ENCODE measurements at places on chromosomes 7 and 10.

- no peak for DNase-seq
Measured at GRCh38 chr10:3467052-3467951, 294.7 kb upstream of the PITRM1 start.

DNA sequence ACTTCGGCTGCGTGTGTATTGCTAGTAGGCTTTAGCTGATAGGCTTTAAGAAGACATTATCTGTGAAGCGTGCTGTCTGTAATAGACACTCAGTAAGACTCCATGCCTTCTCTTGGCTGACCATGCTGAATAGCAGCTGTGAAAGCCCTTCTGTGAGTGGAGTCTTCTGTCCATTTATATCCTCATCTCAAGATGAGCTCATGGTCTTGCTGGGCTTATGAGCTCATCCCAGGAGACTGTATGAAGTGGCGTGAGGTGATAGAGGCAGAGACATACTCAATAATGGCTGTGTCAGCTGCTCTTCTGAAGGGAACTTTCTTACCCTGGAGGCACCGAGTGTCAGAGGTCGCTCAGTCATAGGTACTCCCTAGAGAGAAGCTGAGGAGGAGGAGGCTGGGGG is 111.5 kb downstream of the SH2D4B start:
- no peak for DNase-seq

GRCh38 chr7:45089341-45089891 is 647 bp upstream of the NACAD start:
- peak; percentile 81 for DNase-seq

- DNase-seq = no peak
Measured at GRCh38 chr7:47489624-47490023, 92.3 kb downstream of the TNS3 start.

DNA sequence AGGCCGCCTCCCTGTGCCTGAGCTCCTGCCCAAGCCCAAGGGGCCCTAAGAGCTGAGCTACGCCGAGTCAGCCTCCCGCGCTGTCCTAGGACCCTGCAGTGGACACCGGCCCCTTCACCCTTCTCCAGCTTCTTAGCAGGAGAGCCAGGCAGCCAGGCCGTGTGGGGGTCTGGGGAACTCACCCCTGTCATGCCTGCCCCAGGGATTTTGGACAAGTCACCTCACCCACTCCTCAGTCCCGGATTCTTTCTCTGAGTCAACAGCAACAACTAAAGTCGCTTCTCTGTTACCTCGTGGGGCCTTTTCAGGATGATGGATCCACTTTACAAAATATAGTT is 79.3 kb downstream of the MKI67 start:
- DNase-seq = no peak

GRCh38 chr7:52959336-52959735 is 76.1 kb upstream of the POM121L12 start:
- DNase-seq = no peak

DNA sequence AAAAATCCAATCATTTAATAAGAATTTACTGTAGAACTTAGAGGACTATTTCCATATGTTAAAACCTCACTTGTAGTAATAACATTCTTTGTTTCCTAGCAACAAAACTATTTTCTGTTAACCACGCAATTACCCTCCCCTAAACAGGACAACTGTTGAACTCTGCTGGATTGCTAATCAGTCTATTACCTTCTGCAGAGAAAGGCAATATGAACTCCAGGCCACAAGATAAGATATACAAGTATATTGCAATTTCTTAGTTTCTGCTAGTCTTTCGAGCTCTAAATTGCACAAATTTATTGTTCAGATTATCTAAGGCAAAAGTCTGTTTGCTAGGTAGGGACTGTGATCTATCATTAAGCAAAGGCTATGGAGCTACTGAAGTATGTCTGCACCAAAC is 920.1 kb upstream of the LRRN3 start:
- no peak for DNase-seq

GRCh38 chr7:44955733-44956132 is 23.1 kb downstream of the MYO1G start:
- DNase-seq = no peak

DNA sequence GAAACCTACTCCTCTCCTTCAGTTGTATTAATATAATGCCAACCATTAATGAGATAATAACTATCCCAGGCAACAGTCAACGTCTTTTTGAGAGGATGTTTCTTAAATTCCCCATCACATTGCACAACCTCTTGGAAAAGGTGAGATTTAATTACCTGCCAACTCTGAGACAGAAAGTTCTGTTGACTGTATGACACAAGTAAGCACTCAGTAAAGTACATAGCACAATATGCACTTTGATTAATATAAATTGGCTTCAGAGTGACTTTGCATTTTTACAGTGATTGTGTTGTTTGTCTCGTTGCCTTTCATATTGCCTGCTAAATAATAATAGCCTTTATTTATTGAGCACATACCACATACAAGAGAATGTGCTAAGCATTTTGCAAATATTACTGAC is 46.7 kb downstream of the CAV1 start:
- no peak for DNase-seq

DNA sequence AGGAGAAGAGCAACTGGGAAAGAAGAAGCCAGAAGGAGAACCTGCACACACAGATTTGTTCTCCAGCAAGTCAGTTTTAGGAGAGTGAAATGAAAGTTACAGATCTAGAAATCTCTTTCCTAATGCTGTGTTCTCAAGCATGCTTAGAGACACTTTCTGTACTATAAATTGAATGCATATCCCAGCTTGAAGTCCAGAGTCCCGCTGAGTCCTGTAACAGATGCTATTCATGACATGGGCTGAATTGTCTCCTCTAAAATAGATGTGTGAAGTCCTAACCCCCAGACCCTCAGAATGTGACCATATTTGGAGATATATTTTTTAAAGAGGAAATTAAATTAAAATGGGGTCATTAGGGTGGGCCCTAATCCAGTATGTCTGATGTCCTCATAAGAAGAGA is 46.9 kb upstream of the GJD4 start:
- no peak for DNase-seq

- DNase-seq = no peak
Measured at GRCh38 chr10:34341473-34341872, 473.6 kb downstream of the PARD3 start.

DNA sequence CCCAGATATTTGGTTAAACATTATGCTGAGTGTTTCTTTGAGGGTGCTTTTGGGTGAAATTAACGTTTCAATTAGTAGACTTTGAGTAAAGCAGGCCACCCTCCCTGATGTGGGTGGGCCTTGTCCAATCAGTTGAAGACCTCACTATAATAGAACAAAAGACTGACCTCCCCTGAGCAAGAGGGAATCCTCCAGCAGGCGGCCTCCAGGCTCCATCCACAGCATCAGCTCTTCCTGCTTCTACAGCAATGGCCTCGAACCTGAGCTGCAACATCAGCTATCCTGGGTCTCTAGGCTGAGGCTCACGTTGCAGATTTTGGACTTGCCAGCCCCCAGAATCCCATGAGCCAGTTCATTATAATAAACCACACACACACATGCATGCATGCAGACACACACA is 104.2 kb downstream of the PFKFB3 start:
- no peak for DNase-seq

DNA sequence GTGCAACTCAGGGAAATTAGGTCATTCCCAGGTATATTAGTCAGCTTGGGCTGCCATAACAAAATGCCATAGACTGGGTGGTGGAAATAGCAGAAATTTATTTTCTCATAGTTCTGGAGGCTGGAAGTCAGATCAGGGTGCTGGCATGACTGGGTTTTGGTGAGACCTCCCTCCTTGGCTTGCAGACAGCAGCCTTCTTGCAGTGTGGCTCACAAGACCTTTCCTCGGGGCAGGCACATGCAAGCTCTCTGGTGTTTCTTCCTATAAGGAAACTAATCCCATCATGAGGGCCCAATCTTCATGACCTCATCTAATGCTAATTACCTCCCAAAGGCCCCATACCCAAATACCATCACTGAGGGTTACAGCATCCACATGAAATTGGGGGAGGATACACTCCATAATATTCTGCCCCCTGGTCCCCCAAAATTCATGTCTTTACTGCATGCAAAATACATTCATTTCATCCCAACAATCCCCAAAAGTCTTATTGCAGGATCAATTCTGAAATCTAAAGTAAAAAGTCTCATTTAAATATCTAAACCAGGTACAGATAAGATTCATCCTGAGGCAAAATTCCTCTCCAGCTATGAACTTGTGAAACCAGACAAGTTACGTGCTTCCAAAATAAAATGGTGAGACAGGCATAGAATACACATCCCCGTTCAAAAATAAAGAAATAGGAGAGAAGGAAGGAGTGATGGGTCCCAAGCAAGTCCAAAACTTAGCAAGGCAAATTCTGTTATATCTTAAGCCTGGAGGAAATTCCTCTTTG is 17.4 kb upstream of the CBLL1 start:
- DNase-seq = no peak

DNA sequence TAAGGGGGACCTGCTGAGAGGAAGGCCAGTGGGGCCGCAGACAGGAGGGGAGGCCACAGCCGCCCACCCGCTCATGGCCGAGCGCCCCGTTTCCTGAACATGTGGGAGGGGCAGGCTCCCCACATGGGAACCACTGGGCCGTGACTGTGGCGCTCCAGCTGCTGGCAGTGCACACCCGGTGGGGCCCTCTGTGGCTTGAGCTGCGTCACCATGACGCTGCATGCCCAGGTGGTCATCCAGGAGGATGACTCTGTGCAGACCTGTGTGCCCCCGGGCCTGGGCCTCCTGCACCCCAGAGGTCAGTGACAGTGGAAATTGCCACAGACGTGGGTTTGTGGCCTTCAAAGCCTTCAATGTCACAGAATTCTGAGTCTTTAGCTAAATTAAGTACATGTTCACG is 85.1 kb downstream of the MGMT start:
- no peak for DNase-seq

DNA sequence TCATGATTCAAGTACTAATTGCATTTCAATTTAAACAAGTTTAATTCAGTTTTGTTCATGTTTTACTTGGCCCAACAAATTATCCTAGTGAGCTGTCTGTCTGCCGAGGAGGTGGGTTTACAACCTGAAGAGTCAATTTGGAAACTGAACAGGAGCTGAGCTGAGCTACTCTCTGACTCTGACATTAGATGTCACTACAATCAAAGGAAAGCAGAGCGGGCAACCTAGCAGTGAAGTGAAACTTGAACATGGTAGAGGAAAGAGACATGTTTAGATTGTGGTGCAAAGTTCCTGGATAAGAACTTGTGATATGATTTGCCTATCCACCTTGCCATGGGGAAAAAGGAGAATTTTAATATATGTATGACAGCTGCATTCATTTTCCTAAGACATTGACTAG is 9.6 kb upstream of the AGR3 start:
- peak; percentile 18 for DNase-seq

GRCh38 chr10:122657729-122658128 is 41.9 kb downstream of the C10orf120 start:
- DNase-seq = no peak

- no peak for DNase-seq
Measured at GRCh38 chr7:28988091-28988490, 30.0 kb upstream of the TRIL start.

DNA sequence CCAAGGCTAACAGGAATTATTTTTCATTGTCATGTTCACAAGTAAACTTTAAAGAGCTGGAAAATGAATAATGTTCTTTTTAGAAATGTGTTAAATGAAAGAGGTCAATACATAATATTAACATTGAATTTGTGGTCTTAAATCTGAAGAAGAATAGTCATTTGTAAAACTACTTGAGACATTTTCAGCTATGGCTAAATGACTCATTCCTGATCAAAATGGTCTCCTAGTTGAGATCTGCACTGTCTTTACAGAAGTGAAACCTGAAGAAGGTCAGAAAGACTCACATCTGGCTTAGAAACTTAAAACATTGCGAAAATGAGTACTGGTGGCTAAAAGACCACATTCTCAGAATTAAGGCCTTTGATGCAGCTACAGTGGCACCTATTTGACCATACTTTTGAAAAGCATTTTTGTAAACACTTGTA is 5.9 kb downstream of the PIK3CG start:
- no peak for DNase-seq

DNA sequence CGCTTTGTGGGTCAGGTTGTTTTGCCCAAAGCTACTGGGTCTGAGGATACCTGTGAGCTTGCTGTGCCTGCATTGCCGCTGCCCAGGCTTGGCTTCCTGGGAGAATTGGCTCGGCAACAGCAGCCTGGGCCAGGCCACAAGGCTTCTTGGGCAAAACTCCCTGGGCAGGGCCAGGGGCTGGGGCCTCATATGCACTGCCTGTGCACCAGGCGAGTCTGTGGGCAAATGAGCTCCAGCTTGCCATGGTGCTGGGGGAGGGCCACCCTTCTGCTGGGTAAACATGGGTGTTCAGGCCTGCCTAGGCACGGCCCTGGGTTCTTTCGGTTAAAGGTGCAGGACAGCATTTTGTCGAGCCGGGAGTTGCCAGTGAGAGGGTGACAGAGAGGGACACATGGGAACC is 19.4 kb downstream of the ZMIZ1 start:
- DNase-seq = peak; percentile 78

DNA sequence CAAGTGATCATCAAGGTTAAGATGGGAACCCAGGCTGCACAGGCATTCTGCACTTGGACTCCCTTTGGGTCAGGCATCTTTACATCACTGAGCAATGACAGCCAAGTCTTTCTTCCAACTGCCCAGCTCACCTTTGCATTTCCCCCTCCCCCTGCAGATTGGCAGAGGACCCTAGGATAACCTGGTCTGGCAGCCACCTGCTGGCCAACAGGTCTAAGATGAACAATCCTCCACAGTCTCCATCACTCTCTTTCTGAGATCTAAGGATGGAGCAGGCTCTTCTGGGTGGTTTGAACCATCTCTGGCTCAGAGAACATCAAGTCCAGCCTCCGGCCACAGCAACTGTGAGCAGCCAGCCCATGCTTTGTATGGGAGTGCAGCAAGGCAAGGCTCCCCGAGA is 75.8 kb downstream of the RAB11FIP2 start:
- DNase-seq = no peak

GRCh38 chr10:6570893-6571292 is 9.2 kb downstream of the PRKCQ start:
- no peak for DNase-seq

- DNase-seq = no peak
Measured at GRCh38 chr7:28532181-28532580, 119.9 kb downstream of the CREB5 start.

DNA sequence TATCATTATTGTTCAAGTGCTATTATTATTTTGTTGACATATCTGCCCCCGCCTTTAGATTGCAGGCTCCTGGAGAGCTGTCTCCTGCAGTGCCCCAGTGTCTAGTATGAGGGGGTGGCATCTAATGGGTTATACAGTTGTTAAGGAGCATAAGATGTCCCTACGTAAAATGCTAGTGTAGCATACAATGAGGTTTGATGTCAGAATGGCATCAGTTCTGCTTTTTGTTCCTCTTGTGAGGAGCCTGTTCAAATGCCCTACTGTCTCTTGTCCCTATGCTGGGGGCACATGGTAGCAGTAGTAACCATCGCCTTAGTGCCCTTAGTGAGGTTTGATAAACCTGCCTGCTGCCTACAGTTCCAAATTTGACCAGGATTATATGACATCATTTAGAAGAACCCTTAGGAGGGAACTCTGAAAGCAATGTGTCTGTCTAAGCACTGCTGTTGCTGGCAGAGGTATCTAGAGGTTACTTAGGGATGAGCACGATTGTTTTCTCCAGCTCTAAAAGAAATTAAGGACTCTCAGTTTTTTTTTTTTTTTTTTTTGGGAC is 9.7 kb downstream of the CREM start:
- DNase-seq = no peak
